ENCODE measurements at places on chromosomes 4 and X.

DNA sequence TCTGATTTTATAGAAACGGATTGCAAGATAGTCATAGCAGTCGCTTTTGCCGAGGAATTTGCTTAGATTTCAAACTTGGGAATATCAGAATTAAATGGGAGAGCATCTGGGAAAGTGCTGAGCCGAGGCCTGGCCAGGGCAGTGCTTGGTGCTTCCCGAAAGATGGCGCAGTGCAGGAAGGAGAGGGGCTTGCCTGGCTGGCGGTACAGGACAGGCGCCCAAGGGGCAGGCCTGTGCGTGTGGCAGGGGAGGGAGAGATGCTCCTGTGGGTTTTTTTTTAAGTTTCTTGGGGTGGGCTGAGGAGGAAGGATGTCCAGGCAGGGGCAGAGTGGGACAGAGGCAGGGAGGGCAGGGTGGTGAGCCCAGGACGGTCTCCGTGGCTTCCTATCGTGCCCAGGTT lies 241.1 kb downstream of the AFAP1 start:
- no peak for DNase-seq

DNA sequence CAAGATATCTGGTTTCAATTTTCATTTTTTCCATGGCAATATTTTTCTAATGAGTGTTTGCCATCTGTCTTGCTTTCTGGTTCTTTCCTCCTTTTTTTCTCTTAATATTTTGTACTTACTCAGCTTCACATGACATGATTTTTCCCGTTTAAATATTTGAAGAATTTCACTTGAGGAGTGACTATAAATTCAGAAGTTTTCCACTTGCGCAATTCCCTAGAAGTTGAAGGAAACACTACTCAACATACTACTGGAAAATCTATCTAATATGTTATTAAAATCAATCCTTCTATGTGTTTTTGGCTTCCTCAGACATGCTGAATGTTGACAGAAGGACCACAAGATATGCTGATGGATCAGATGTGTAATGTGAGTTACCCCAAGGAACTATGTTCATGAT lies 36.8 kb upstream of the BANK1 start:
- DNase-seq, result no peak

GRCh38 chrX:136827026-136827425 lies 46.3 kb upstream of the ARHGEF6 start:
- no peak for DNase-seq

GRCh38 chrX:138191998-138192397 lies 519.5 kb downstream of the FGF13 start:
- no peak for DNase-seq

- no peak for DNase-seq
Observed at GRCh38 chr4:92501456-92501855, 197.7 kb downstream of the GRID2 start.

DNA sequence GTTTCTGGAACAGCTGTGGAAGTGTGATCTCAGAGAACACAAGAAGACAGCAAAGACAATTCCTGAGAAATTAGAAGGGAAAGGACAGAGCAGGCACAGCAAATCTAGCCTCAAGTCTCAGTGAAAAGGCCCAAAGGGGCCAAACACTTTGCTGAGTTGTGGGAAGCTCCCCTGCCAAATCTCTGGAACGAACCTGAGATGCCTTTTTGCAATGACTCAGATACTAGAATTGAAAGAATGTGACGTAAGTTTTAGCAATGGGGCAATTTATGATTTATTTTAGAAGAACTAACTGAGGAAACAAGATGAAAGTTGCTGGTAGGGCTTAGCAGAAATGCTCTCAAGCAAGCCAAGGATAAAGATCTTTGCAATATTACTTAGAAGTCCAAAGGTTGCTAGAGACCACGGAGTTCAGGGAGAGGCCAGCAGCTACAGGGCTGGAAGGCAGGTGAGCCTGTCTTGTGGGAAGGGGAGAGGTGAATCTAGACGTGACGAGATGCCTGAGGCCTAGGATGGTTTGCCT lies 92.8 kb downstream of the AMELX start:
- peak; percentile 34 for DNase-seq

- DNase-seq, result no peak
Observed at GRCh38 chr4:4462970-4463369, 76.1 kb downstream of the NSG1 start.

Data from Right ventricle myocardium superior (tissue), 1 donor.